Activated T-helper 17 cell treated with anti-CD3 and anti-CD28 coated beads, Interleukin-2, amount 50 U/mL, for 72 hours (primary cell): ENCODE measurements at places on chromosomes 11 and 22.

GRCh38 chr22:30855677-30856518 is 112.7 kb downstream of the MORC2 start:
- H3K27me3 ChIP-seq = peaks cover 3% of the 10 kb centered on the region
- ATAC-seq = no peak
- no peak overlapping the region for H3K27ac ChIP-seq

DNA sequence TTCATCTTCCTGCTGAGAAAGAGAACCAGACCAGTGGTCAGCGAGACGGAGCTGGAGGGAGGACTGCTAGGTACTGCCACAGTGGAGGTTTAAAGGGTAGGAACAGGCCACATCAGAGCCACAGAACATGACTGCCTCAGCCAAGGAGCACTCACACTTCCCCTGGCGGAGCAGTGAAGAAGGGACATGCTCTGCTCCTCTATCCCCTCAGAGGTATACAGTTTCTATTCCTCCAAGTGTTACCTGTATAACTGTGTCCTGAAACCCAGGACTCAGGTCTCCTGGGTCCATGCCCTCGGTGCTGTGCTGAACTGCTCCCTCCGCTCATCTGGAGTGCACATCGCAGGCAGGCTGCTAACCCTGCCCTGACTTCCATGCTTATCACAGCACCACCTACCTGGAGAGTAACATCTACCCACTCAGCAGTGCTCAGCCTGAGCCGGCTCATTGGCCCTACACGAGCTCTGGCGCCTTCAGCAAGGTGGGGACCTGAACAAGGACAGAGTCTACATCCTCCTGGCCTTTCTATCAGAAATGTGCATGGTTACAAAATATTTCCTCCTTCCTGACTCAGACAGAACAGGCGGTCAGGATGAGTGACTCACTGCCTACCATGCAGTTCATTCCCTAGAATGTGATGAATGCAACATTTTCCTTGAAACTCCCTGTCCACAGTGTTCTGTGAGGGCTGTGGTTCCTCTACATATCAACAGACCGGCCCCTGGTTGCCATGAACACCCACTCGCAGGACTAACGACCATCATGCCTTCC is 52.9 kb downstream of the C11orf58 start:
- peak; percentile 74 for ATAC-seq
- peak overlapping the region; percentile 88 for H3K27ac ChIP-seq
- peak overlapping the region; percentile 69 for H3K4me3 ChIP-seq
- no peaks in the 10 kb centered on the region for H3K27me3 ChIP-seq
- peaks cover 46% of the 10 kb centered on the region for H3K36me3 ChIP-seq
- peaks cover 27% of the 10 kb centered on the region for H3K4me1 ChIP-seq

DNA sequence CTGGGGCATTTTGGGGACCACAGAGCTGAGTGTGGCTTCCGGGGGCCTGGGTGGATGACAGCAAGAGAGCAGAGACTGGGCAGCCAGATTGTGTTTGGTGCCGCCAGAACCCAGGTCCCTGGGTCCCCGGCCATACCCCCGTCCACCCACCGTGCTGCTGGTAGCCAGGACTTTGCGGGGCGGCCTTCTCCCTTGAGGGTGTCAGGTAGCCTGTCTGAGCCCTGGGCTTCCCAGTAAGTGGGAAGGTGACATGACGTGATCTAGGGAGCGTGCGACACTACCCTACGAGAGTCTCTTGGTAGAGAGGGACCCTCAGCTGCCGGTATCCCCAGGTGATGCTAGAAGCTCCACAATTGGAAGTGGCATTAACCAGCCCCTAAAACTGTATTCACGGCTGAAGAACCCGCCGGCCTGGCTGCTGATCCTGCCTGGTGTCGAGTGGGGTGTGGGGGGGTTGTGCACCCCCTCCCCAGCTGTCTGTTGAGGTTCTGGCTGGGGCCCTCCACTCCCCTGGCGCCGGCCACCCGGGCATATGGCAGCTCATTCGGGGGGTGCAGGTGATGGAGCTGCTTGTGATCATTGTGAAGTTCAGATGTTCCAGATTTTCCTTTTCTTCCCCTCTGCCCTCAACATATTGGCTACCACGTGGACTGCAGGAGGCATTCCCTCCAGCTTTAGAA is 66.9 kb downstream of the MPPED1 start:
- H3K4me3 ChIP-seq = no peak overlapping the region
- ATAC-seq = no peak
- no peak overlapping the region for H3K27ac ChIP-seq

DNA sequence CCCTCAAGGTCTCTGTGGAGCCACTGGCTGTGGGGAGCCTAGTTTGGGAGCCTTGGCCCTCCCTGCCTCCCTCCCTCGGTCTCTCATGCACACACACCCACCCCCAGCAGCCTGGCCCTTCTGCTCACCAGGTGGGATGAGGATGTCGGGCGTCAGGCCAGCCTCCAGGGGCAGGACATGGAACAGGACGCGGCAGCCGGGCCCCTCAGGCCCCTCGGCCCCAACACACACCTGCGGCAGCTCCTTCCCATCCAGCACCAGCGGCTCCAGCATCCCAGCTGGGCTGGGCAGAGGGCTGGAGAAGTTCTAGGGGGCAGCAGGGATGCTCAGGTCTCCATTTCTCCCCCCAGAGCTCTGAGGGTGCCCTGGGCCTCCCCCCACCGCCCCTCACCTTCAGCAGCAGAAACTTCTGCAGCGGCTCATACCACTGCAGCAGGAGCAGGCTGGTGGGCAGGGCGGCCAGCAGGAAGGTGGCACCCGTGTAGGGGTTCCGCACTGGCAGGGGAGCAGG is 11.2 kb downstream of the MAP4K2 start:
- peaks cover 55% of the 10 kb centered on the region for H3K36me3 ChIP-seq
- H3K27ac ChIP-seq = no peak overlapping the region

DNA sequence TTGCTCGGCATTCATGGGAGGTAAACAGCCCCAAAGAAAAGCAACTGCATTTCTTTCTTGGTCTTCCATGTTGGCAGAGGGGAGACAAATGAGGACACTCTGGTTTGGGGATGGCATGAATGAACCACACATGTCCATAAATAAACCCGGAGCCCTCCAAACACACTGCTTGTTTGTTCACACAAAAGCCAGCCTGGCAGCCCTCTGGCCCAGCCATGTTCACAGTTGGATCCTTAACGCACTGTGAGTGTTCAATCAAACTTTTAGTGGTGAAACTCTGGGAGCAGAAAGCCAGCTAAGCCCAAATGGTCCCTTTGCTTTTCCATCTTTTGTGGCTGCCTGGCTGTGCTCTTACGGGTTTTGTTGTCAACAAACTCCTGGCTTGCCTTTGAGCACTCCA is 336.8 kb downstream of the CADM1 start:
- no peak overlapping the region for H3K27ac ChIP-seq
- ATAC-seq = no peak
- no peaks in the 10 kb centered on the region for H3K36me3 ChIP-seq
- H3K4me1 ChIP-seq = no peaks in the 10 kb centered on the region
- H3K4me3 ChIP-seq = no peak overlapping the region

- H3K4me3 ChIP-seq = no peak overlapping the region
- no peak for ATAC-seq
- H3K27ac ChIP-seq = no peak overlapping the region
- H3K4me1 ChIP-seq = no peaks in the 10 kb centered on the region
- peaks cover 12% of the 10 kb centered on the region for H3K27me3 ChIP-seq
- H3K36me3 ChIP-seq = no peaks in the 10 kb centered on the region
These were observed 223.9 kb upstream of the ZBED5 start for GRCh38 chr11:11081776-11082175.

- no peaks in the 10 kb centered on the region for H3K27me3 ChIP-seq
- H3K4me1 ChIP-seq = peaks cover 11% of the 10 kb centered on the region
- H3K36me3 ChIP-seq = peaks cover 15% of the 10 kb centered on the region
- peak overlapping the region; percentile 98 for H3K4me3 ChIP-seq
- ATAC-seq = peak; percentile 8
These were observed 3.3 kb upstream of the BCL9L start for GRCh38 chr11:118928870-118929500.

DNA sequence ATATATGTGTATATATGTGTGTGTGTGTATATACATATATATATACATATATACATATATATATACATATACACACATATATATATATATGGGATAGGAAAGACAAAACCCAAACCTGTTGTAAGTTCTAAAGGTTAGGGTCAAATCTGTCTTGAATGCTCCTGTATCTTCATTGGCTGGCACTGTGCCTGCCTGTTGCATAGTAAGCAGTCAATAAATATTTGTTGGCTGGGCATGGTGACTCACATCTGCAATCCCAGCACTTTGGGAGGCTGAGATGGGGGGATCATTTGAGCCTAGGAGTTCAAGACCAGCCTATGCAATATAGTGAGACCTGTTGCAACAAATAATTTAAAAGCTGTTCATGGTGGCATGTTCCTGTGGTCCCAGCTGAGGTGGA is 205.4 kb downstream of the DBX1 start:
- no peak overlapping the region for H3K27ac ChIP-seq
- H3K4me3 ChIP-seq = no peak overlapping the region
- peaks cover 5% of the 10 kb centered on the region for H3K4me1 ChIP-seq
- H3K27me3 ChIP-seq = peaks cover 7% of the 10 kb centered on the region
- ATAC-seq = no peak
- H3K36me3 ChIP-seq = no peaks in the 10 kb centered on the region

DNA sequence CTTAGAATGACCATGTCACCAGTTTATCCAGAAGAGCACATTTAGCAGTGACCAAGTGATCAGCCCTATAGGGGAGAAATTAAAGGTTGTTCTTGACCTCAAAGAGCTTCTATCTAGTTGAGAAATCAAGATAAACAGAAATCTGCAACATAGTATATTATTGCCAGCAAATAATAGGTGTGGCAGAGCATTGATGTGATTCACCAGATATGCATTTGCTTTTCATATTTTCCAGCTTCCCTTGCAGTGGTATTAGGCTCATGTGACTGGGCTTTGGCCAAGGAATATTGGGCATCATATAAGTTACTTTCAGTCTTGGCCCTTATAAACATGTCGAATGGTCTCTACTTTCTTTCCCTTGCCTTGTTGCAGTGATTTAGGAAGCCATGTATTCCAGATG is 34.5 kb downstream of the COMMD9 start:
- peaks cover 34% of the 10 kb centered on the region for H3K27me3 ChIP-seq
- no peaks in the 10 kb centered on the region for H3K36me3 ChIP-seq
- no peak overlapping the region for H3K27ac ChIP-seq
- no peak for ATAC-seq
- no peaks in the 10 kb centered on the region for H3K4me1 ChIP-seq

DNA sequence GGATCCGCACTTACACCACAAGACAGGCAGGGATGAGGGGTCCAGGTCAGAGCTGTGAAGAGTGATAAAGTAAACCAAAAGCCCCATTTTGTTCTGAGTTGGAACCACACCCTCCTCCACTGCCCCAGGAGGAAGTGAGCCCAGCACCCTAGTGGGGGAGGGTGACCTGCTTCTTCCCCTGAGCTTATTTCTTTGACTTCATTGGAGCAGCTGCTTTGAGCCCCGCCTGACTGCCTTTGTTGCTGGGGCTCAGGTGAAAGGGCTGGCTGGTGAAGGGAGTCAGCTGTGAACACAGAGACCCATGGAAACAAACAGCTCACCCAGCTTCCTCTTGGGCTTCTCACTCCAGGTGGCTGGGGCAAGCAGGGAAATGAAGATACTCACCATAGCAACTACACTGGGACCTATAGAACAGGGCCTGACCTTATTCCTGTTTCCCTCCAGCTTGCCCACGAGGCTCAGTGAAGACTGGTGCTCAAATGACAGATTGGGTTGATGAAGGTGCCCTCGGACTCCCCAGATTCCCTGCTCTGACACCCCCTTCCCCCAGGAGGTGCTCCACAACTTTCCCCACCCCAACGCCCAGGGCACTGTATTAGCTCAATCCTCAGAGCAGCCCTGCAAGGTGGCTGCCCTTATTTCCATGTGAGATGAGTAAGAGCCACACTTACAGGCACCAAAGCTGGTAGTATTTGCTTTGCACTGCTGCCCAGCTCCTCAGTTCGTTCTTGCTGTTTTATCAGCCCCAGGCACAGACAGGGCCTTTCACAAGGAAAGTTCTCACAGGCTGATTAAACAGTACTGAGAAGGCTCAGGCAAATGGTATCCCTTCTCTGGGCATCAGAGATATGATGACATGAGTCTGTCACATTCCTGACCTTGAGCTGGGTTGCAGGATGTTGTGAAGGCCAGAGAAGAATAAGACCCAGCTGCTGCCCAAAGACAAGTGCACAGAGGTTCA is 2.4 kb downstream of the UCP2 start:
- no peaks in the 10 kb centered on the region for H3K27me3 ChIP-seq
- peak; percentile 11 for ATAC-seq
- peaks cover 44% of the 10 kb centered on the region for H3K4me1 ChIP-seq
- H3K27ac ChIP-seq = peak overlapping the region; percentile 93

DNA sequence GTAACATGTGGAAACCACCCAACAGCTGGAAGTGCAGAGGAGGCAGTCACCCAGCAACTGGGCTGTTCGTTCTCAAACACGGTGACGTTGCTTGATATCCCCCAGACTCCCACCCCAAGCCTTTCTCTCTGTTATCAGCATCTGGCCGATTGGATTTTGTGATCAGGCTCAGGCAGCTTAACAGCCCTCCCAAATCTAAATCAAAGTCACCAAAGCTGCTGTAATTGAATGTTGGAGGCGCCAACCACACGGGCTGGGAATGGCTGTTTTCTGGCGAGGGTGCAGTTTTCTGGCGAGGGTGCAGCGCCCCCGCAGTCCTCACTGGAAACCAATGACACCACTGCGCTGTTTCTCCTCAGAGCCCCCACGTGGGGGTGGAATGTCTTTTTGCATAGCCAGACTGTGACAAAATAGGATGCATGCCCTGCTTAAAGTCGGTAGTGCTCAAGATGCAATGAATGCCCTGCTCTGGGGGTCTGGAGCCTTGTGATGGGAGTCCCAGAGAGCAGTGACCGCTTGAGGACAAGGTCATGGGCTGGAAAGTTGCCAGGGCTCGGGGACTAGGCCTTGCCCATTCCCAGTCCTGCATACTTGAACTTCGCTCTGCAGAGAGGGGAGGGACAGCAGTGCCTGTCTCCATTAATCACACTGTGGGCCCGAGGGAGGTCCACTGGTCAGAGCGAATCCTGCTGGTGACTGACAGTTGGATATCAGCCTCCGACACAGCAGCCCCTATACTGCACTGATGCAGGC is 105.3 kb downstream of the MORC2 start:
- no peaks in the 10 kb centered on the region for H3K36me3 ChIP-seq
- H3K27ac ChIP-seq = no peak overlapping the region
- H3K4me3 ChIP-seq = no peak overlapping the region
- no peak for ATAC-seq

DNA sequence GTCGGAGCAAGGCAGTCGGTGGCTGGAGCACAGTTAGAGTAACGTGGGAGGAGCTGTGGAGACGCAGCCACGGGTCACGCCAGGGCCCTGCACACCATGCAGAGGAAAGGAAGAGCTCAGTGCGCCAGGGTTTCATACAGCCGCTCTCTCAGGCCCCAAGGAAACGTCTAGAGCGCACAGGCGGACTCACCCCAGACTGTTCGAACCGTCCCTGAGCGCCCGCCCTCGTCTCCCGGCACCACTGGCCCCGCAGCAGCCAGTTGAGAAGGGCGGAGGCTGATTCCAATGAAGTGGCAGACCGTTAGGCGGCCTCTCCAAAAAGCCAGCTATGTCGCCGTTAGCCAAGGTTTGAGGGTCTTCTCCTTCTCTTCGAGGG is 483 bp upstream of the HYLS1 start:
- ATAC-seq = peak; percentile 47
- H3K36me3 ChIP-seq = peaks cover 18% of the 10 kb centered on the region
- H3K4me3 ChIP-seq = peak overlapping the region; percentile 95
- peak overlapping the region; percentile 98 for H3K27ac ChIP-seq
- peaks cover 8% of the 10 kb centered on the region for H3K4me1 ChIP-seq

GRCh38 chr11:117458275-117459122 is 130.8 kb downstream of the CEP164 start:
- H3K36me3 ChIP-seq = peaks cover 4% of the 10 kb centered on the region
- H3K27me3 ChIP-seq = peaks cover 30% of the 10 kb centered on the region
- ATAC-seq = peak; percentile 37
- peaks cover 9% of the 10 kb centered on the region for H3K4me1 ChIP-seq

- no peaks in the 10 kb centered on the region for H3K4me1 ChIP-seq
- H3K27me3 ChIP-seq = peaks cover 8% of the 10 kb centered on the region
- H3K27ac ChIP-seq = no peak overlapping the region
- H3K4me3 ChIP-seq = no peak overlapping the region
These were observed 20.0 kb downstream of the PRG3 start for GRCh38 chr11:57360991-57361390.
